IMR-90 (cell line): ENCODE measurements at places on chromosomes 1 and 21. TPM values are rescaled to one million over a fixed set of nuclear protein-coding genes. Genes with fewer than 3 reads are reported as not detected.

Gene RBP7
- 0.17 and 0.29 TPM in 2 replicates for polyA plus RNA-seq

Gene FYB2
- polyA plus RNA-seq, result not detected in 2 replicates

Gene ANGPTL7
- polyA plus RNA-seq, result not detected in 2 replicates

Gene ZNF683
- polyA plus RNA-seq, result not detected in 2 replicates

Gene CLCA1
- not detected in 2 replicates for polyA plus RNA-seq

Gene TGFBR3
- polyA plus RNA-seq, result 3.0 and 4.0 TPM in 2 replicates

Gene THBS3
- 28.3 and 30.4 TPM in 2 replicates for polyA plus RNA-seq

Gene CD1D
- polyA plus RNA-seq, result not detected in 2 replicates

DNA sequence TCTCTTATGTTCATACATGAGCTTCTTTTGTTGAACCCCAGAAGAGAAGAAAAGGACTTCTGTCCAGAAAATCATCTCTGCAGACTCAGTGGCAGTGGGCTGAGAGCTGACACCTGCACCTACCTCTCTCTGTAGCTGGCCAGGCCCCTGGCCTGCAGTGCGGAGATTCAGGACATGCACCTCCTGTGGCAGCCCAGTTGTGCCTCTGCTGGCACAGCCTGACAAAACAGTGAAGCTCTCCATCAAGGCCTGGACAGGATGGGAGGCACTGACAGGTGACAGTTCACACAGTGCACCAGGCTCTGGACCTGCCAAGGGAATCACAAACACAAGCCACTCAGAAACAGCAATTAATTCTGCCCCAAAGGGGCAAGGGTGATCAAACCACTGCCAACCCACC lies 88.8 kb downstream of the TGFBR3 start:
- no peak for DNase-seq
- H3K4me1 ChIP-seq, result peaks cover 6% of the 10 kb centered on the region
- H3K27ac ChIP-seq, result no peak overlapping the region

GRCh38 chr1:24961334-24961733 lies 31.3 kb upstream of the RUNX3 start:
- H3K4me3 ChIP-seq, result no peak overlapping the region
- H3K27ac ChIP-seq, result no peak overlapping the region
- no peaks in the 10 kb centered on the region for H3K36me3 ChIP-seq
- no peaks in the 10 kb centered on the region for H3K4me1 ChIP-seq

DNA sequence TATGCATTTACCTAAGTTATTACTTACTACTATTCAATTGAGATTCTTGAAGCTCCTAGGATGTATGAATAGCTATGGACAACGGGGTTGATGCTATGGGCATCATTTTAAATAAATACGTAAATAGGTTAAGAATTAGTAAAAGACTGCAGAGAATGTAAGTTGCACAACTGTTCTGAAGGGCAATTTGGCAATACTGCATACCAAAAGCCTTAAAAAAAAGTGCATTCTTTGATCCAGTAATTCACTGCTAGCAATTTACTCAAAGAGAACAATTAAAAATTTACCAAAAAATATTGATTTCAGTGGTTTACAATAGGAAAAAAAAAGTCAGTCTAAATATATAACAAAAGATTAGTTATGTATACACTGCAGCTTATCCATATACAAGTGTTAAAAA lies 3.5 kb downstream of the ARPC5 start:
- peak overlapping the region; percentile 85 for H3K4me3 ChIP-seq
- no peaks in the 10 kb centered on the region for H3K27me3 ChIP-seq
- peak overlapping the region; percentile 98; the same call in 1 of the 2 replicates for H3K27ac ChIP-seq

- no peaks in the 10 kb centered on the region for H3K36me3 ChIP-seq
- no peak overlapping the region for H3K4me3 ChIP-seq
- DNase-seq, result no peak
- H3K4me1 ChIP-seq, result no peaks in the 10 kb centered on the region
Observed at GRCh38 chr1:177116941-177117340, 47.6 kb downstream of the ASTN1 start.

GRCh38 chr1:104294259-104294658 lies 544.6 kb downstream of the AMY1C start:
- no peak for DNase-seq
- H3K27ac ChIP-seq, result no peak overlapping the region
- no peak overlapping the region for H3K4me3 ChIP-seq
- H3K36me3 ChIP-seq, result no peaks in the 10 kb centered on the region

DNA sequence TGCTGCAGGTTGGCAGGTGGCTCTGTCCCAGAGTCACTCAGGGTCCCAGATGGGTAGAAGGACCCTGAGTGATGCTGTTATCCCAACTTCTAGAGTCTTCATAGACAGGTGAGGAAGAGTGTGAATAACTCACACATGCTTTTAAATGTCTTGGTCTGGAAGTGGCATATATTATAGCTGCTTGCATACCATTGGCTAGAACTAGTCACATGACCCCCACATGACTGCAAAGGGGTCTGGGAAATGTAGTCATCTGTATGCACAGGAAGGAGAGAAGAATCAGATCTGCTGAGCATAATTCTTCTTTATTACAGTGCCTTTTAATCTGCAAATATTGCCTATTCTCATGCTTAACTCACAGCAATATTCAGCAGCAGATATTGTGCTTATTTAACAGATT lies 28.2 kb upstream of the KLHDC7A start:
- H3K27me3 ChIP-seq, result no peaks in the 10 kb centered on the region
- no peaks in the 10 kb centered on the region for H3K4me1 ChIP-seq
- no peaks in the 10 kb centered on the region for H3K36me3 ChIP-seq
- DNase-seq, result no peak
- H3K27ac ChIP-seq, result no peak overlapping the region
- H3K4me3 ChIP-seq, result no peak overlapping the region

DNA sequence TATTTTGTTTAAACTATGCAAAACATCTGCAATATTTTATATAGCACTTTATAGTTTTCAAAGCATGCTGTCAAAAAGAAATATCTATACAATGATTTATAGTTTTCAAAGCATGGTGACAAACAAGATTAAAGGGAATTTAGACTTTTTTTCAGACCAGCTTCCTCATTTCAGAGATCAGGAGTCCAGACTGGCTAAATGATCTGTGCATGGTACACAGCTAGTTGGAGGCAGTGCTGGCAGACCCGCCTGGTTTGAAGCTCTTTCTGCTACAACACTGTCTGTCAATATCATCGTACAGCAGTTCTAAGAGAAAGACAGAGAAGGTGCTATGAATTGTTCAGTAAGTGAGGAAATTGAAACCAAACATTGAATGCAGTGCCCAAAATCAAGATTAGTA lies 479.0 kb downstream of the PTBP2 start:
- DNase-seq, result no peak
- no peak overlapping the region for H3K4me3 ChIP-seq
- H3K4me1 ChIP-seq, result peaks cover 3% of the 10 kb centered on the region; the same call in 1 of the 2 replicates
- H3K27ac ChIP-seq, result no peak overlapping the region
- no peaks in the 10 kb centered on the region for H3K27me3 ChIP-seq

DNA sequence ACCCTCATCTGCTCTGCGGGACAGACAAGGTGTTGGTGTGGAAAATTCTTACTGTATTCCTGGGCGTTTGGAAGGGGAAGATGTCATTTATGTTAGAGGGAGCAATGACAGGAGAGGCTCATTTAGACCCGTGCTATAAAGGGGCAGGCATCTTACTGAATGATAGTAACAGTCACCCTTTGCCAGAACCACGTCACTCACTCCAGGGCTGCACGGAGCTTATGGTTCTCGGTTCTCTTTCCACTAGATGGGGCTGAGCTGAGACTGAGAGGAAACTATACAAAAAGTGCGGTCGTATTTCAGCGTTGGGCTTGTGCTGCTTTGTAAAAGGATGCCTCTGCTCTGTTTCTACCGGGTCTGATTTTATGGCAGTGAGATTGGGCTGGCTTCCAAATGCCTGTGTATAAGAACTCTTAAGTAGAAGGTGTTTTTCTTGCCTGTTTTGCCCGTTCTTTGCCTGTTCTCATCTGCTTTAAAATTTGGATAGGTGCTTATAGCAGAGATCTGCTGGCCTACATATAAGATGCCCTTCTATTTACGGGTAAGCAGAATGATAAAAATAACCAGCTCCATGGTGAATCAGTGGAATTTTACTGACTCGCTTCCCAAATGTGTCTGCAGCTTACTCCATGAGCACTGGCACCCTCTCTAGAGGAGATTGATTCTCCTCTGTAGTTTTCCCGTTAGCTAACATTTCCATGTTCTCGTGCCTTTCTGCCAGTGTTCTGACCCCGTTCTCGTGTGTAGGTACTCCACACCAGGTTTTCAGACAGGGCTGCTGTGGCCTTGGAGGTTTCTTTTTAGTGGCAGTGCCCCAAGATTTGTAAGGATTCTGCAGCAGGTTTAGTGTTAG lies 55.9 kb downstream of the MRPS6 start:
- peaks cover 30% of the 10 kb centered on the region for H3K4me1 ChIP-seq
- DNase-seq, result peak; percentile 92
- peak overlapping the region; percentile 90 for H3K27ac ChIP-seq
- peak overlapping the region; percentile 20; the same call in 1 of the 2 replicates for H3K4me3 ChIP-seq
- H3K36me3 ChIP-seq, result peaks cover 2% of the 10 kb centered on the region; the same call in 1 of the 2 replicates

DNA sequence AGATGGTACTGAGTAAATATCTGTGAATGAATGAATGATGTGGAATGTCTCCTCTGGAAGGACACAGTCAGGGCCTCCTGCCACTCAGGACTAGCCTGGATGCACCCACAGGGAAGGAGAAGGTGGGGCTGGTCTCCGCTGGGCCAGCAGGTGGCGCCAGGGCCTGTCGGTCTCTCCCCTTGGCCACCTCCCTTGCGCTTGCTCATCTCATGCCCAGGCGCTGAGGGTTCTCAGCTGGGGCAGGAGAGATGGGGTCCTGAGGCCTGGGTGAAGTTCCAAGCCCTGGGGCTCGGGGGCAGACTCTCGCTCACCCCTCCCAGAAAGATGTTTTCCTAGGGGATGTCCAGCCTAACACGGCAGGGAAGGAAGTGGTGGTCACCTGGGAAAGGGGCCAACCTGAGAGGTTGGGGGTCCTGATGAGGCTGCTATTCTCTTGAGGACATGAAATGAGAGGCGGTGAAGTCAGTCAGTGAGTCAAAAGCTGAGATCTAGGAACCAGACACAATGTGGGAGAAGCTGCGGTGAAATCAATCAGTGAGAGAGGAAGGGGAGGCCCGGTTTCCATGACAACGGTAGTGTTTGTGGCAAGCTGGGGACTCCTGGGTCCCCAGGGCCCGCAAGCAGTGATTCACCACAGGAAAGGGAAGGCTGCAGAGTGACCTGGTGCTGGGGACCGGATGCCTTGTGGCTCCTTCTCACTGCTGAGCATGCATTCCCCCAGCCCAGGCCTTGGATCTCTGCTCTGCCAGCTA lies 14.6 kb upstream of the MEX3A start:
- peaks cover 9% of the 10 kb centered on the region for H3K4me1 ChIP-seq
- peaks cover 6% of the 10 kb centered on the region; the same call in 1 of the 2 replicates for H3K36me3 ChIP-seq
- peak overlapping the region; percentile 73 for H3K27ac ChIP-seq
- no peak overlapping the region for H3K4me3 ChIP-seq
- DNase-seq, result peak; percentile 78

DNA sequence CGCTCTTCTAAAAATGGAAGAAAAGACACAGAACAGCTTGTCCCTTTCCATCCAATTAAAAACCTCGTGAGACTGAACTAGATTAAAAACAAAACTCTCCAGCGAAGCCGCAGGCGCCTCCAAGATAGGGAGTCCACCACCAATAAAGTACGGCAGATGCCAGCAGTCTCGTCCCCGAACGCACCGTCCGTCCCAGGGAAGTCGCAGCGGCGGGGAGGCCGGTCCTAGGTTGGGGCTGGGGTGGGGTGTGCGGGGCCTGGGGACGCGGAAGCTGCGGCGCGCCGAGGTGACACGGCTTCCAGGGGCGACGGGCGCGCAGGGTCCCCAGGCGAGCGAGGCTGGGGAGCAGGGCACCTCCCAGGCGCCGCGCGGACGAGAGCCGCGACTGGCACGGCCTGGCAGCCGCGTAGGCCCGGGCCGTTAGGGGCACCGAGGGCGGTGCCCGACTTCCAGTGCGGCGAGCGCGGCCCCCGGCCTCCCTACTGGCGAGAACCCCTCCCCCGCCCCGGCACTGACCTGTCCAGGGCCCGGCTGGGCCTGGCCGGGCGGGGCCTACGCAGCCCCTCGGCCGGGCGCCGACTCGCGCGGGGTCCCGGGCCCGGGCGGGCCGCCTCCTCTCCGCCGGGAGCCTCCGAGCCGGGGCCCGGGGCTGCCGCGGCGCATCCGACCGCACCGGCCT lies 28.3 kb upstream of the A3GALT2 start:
- DNase-seq, result no peak
- H3K4me1 ChIP-seq, result peaks cover 13% of the 10 kb centered on the region

GRCh38 chr1:167456926-167457325 lies 61.4 kb downstream of the CD247 start:
- H3K4me1 ChIP-seq, result no peaks in the 10 kb centered on the region
- H3K36me3 ChIP-seq, result no peaks in the 10 kb centered on the region
- no peak overlapping the region for H3K27ac ChIP-seq
- DNase-seq, result no peak
- H3K4me3 ChIP-seq, result no peak overlapping the region

- no peaks in the 10 kb centered on the region for H3K27me3 ChIP-seq
- H3K27ac ChIP-seq, result no peak overlapping the region
- no peak for DNase-seq
- no peaks in the 10 kb centered on the region for H3K36me3 ChIP-seq
Observed at GRCh38 chr1:45820173-45820572, 16.8 kb downstream of the MAST2 start.

GRCh38 chr21:33036430-33037162 lies 10.9 kb downstream of the OLIG2 start:
- H3K4me3 ChIP-seq, result no peak overlapping the region
- no peaks in the 10 kb centered on the region for H3K36me3 ChIP-seq
- peaks cover 4% of the 10 kb centered on the region; the same call in 1 of the 2 replicates for H3K4me1 ChIP-seq
- H3K27me3 ChIP-seq, result peaks cover 32% of the 10 kb centered on the region
- H3K27ac ChIP-seq, result no peak overlapping the region; the same call in 1 of the 2 replicates
- peak; percentile 71 for DNase-seq

DNA sequence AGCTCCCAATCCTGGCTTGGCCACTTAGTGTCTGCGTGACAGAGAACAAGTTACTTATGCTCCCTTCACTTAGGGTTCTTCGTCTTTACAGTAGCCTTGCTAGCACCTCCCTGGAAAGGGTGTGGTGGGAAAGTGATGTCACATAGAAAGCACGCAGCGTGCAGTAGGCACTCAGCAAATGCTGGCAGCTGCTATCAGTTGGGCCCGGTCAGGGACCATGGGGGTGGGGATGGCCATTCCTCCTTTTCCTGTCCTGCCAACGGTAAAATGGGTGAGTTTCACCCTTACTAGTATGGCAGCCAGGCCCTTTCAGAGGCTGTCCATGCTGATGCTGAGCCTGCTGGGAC lies 6.2 kb upstream of the KCNA10 start:
- H3K4me3 ChIP-seq, result no peak overlapping the region
- no peaks in the 10 kb centered on the region for H3K4me1 ChIP-seq
- no peak for DNase-seq

DNA sequence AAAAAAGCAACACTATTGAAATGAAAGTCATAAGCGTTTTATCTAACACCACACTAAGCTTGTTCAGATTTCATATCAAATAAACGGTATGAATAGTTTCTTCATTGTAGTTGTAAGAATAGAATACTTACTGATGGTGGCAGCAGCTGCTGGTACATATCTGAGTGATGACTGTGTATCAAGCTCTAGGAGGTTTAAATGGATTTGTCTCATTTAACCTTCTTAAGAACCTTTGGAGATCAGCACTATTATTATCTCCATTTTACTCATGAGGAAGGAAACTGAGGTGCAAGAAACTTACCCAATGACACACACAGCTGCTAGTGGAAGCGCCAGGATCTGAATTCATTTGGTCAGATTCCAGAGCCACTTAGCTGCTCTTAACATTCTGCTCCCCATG lies 104.0 kb downstream of the EIF4G3 start:
- H3K4me3 ChIP-seq, result no peak overlapping the region
- H3K27ac ChIP-seq, result no peak overlapping the region

- H3K27me3 ChIP-seq, result no peaks in the 10 kb centered on the region
- no peaks in the 10 kb centered on the region for H3K4me1 ChIP-seq
- H3K27ac ChIP-seq, result no peak overlapping the region
- no peaks in the 10 kb centered on the region for H3K36me3 ChIP-seq
Observed at GRCh38 chr1:147202576-147202975, 22.6 kb downstream of the FMO5 start.

GRCh38 chr21:44753357-44753756 lies 42.0 kb upstream of the TSPEAR start:
- peaks cover 33% of the 10 kb centered on the region for H3K27me3 ChIP-seq
- no peak overlapping the region for H3K4me3 ChIP-seq
- no peaks in the 10 kb centered on the region for H3K36me3 ChIP-seq
- DNase-seq, result no peak
- no peak overlapping the region for H3K27ac ChIP-seq
